ENCODE measurements at places on chromosomes 11 and 22.

- DNase-seq = peak; percentile 81
Observed at GRCh38 chr11:47161134-47161854, 15.4 kb downstream of the ARFGAP2 start.

DNA sequence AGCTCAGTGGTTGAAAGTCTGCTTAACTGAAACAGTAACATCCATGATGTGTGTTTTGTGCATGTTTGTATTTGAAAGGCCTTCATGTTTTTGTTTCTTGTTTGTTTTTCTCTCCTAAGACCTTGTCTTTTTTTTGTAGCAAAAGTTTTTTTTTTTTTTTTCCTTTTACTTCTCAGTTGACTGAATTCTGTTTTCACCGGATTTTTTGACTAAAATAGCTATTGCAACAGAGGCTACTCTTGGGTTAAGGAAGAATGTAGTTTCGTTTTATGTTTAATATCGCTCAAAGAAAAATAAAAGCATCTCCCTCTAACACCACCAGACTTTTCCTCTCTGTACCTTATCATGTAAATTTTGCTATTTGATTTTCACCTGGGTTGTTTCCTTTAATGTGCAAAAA is 15.1 kb downstream of the APOL6 start:
- no peak for DNase-seq

DNA sequence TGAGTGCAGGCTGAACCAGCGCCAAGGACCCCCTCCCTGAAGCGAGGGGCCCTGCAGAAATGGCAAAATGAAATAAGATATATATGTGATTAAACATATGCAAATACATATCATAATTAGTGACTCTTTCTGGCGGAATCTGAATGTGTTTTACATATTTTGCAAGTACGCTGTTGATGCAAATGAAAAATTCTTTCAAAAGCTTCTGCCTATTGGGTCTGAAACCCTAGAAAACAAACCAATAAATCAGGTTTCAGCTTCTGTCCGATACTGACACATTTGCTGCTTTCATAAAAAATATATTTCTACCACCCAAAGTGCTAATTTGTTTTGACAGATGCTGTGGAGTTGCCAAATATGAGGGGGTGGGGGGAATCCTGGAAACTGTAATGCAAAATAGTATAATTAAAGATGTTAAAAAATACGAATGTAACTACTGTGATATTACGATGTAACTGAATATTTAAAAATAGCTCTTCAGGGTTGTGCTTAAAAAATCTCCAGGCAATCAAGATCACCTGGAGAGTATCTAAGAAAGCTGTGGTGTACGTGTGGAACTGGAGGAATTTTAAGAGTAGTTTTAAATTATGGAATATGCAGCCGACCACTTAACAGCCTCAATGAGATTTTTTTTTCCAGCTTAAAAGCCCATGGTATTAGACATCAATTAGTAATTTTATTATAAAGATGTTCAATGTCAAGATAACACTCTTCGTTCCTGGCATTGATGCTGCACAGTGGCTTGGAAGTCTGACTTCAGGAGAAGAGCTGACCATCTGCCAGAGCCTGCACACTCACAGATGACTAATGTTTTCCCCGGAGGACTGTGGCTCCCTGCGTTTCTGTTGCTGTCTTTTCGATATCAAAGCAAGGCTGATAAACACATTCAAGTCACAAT is 122.2 kb upstream of the RCN1 start:
- DNase-seq = no peak

GRCh38 chr11:70466154-70466553 is 67.8 kb downstream of the CTTN start:
- DNase-seq = no peak

DNA sequence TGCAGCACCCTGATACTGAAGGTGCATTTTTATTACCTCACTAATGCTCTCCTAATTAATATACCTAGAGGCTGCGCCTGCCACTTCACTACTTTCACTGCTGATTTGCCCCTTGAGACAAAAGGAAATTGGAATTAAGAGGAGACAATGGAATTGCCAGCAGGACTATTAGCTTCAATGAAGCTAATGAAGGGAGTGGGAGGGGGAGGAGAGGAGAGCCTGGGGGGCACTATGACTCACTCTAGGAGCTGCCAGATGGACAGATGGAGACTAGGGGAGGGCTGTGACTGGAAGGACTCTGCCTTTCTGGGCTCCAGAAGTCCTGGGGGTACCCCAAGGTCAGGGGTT is 102.8 kb upstream of the DRD2 start:
- DNase-seq = no peak

- DNase-seq = no peak
Observed at GRCh38 chr22:29617922-29618629, 14.6 kb downstream of the NF2 start.

GRCh38 chr11:115222863-115223530 is 281.2 kb downstream of the CADM1 start:
- peak; percentile 59 for DNase-seq
